Motor neuron (in vitro differentiated cells): ENCODE measurements at places on chromosomes 13 and 19.

DNA sequence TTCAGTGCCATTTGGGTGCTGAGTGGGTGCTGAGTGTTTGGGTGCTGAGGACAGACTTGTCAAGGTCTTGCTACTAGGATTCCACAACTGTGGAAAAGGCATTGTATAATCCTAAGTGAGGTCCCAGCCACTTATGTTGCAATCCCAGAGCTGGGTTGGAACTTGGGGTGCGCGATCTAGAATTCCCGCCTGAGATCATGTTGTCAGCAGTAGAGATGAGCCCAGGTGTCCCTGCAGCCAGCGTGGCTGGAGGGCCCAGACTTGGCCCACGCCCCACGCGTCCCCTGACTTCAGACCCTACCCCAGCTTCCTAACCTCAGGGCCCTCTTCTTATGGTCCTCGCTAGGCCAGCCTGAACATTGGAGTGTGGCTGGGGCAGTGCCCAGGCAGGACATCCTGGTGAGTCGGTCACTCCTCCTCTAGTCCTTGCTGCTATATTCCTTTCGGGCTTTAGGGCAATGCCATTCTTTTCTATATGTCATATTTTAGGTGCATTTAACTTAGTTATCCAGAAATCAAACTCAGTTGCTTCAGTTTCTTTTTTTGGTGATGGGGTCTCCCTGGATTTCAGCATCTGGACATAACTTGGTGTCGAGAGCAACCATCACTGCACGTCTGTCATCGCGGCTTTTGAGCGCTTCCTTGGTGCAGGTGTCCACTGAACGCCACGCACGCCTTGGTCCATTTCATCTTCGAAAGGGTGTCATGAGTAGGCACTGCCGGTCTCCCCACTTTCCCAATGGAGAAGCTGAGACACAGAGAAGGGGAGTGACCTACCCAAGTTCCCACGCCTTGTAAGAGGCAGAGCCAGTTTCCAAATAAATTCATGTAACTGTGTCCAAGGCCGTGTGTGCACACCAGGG, 46.4 kb upstream of the F7 start:
- ATAC-seq, result no peak

- ATAC-seq, result no peak
Measured at GRCh38 chr19:47735131-47735530, 10.2 kb upstream of the NOP53 start.

DNA sequence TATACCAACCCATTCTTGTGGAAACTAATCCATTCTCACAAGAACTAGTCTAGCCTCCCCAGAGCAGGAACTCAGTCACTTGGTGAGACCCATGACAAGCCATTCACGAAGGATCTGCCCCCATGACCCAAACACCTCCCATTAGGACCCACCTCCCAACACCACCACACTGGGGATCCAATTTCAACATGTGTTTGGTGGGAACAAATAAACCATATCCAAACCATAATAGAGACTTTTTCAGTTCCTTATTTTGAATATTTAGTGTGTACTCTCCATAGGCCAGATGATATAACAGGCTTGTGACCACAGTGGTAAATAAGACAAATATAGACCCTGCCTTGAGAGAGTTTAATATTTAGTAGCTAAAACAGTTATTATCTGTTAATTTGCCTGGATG, 227.5 kb upstream of the SERP2 start:
- ATAC-seq, result no peak

- peak; percentile 97 for ATAC-seq
Measured at GRCh38 chr19:40433391-40434216, 7.8 kb upstream of the SERTAD1 start.
